ENCODE measurements at places on chromosomes 12 and 14.
A peak's percentile ranks its signal among the peaks of the same experiment; 100 is the strongest.

GRCh38 chr14:100081997-100082625 lies 16.9 kb downstream of the EVL start:
- no peak for DNase-seq

GRCh38 chr12:118536306-118536906 lies 160.1 kb downstream of the SUDS3 start:
- DNase-seq = no peak

- no peak for DNase-seq
Measured at GRCh38 chr14:54681811-54682261, 114.9 kb downstream of the SAMD4A start.

GRCh38 chr14:86672080-86672479 lies 1142.1 kb downstream of the FLRT2 start:
- no peak for DNase-seq

DNA sequence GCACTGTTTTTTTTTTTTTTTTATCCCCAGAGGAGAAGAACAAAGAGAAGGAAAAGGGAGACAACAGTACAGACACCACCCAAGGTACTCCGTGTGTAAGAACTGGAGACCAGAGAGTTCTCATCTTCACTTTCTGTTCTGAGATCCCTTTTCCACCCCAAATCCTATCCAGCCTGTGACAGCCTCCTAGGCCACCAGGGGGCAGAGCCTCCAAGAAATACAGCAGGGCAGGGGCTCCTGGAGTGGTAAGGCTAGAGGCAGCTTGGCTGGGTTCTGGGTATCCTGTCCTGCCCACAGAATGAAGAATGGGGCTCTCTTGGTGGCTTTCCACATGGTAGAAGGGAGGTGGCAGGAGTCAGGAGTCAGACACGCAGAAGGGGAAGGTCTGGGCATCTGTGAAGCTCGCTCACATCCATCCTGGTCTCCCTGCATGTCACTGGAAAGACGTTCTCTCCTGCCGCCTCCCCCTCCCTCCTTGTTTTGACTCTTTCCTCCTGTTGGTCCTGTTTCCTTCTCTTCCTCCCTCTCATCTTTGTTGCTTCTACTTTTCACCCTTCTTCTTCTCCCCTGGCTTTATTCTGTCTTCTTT lies 12.0 kb downstream of the CLSTN3 start:
- DNase-seq = no peak

DNA sequence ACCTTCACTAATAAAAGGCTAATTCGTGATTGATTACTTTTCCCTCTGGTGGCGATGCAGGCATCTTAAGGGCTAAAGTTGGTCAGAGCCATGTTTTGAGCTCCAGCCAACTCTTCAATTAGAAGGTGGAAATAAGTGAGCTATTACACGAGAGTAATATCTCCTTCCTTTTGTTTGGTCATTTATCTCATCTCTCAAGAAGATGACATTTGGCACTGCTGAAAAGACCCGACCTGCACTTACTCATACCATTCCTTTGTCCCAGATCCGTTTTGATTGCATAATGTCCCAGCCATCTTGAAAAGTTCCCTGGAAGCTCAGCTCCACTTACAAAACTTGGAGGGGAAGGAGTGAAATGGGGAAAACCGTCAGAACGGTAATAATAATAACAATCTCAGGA lies 316.2 kb downstream of the VRK1 start:
- DNase-seq = no peak

GRCh38 chr12:74349925-74350324 lies 187.7 kb upstream of the ATXN7L3B start:
- DNase-seq = no peak

DNA sequence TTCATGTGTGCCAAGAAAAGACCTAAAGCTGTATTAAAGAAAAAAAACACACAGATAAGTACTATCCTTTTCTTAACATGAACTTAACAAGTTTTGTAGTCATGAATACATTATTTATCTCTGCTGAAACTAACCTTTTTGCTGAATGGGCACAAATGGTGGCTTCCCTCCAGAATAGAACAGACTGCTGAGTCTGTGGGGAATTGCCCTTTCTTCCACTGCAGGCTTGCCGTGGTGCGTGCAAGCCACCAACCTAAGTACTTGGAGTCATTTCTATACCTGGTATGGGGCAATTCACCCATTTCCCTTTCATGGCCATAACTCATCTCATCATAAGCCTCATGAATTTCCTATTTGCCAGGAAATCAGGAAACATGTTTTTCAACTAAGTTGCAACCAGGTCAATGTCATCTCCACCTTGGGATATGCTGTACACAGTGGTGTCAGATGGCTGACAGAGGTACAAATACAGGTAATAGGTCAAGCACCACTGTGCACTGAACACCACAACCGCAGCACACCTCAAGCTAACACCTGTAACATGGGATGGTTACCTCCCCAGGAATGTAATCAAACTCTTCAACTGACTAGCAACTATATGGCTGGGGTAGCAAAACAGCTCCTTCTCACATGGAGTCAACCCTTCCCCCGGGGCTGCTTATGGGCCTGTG lies 49.9 kb downstream of the CATSPERB start:
- no peak for DNase-seq

DNA sequence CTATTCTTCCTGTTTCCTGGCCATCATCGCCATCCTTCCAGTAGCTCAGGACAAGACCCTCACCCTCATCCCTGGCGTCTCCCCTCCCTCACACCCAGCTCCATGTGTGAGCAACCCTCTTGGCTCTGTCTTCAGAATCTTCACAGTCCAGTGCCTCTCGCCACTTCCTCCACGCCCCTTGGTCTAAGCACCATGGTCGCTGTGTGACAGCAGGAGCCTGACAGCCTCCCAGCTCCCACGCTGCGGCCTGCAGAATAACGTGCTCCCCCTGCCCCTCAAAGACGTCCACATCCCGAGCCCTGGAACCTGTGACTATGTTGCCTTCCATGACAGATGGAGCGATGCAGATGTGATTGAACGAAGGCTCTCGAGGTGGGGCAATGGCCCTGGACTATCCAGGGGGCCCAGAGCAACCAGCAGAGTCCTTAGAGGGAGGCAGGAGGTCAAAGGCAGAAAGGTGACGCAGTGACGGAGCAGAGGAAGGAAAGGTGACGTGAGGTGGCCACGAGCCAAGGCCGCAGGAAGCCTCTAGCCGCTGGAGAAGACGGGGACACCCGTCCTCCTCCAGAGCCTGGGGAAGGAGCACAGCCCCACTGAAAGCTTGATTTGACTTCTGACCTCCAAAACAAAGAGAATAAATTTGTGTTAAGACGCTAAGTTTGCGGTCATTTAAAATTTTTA lies 139.8 kb downstream of the CALM1 start:
- DNase-seq = no peak

DNA sequence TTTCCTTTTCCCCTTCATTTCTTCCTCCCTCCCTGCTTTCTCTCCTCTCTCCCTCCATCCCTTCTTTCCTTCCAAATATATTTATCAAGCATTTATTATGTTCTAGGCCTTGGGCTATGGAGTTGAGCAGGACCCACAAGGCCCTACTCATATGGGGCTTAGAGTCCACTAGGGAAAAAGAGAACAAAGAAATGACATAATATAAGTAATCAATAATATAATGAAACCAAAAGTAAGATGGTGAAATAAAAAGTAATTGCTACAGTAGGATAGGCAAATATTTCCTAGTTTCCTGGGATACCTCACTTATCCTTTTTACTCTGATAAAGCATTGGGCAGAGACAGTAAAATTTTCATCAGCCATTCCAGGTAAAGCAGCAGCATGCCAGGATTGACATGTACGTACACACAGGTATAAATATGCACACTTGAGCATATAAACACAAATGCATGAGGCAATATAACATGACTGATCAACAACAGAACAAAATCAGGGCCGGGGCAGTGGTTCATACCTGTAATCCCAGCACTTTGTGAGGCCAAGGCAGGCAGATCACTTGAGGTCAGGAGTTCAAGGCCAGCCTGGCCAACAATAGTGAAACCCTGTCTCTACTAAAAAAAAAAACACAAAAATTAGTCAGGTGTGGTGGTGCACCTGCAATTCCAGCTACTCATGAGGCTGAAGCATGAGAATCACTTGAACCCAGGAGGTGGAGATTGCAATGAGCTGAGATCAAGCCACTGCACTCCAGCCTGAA lies 35.5 kb upstream of the CSRP2 start:
- DNase-seq = no peak

DNA sequence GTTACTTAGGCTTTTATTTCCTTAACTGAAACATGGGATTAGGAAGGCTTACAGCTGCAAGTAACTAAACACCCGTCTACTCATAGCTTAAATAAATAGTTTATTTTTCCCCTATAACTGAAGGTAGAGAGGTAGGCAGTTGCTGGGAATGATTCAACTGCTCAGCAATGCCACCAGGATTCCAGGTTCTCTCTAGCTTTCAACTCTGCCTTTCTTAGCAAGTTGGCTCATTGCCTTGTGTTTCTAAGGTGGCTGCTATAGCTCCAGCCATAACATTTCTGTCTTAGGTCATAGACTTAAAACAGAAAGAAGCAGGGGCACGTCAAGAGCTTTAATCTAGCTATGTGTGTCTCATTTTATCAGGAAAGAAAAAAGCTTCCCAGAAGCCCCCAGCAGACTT lies 103.7 kb upstream of the MDM1 start:
- no peak for DNase-seq

DNA sequence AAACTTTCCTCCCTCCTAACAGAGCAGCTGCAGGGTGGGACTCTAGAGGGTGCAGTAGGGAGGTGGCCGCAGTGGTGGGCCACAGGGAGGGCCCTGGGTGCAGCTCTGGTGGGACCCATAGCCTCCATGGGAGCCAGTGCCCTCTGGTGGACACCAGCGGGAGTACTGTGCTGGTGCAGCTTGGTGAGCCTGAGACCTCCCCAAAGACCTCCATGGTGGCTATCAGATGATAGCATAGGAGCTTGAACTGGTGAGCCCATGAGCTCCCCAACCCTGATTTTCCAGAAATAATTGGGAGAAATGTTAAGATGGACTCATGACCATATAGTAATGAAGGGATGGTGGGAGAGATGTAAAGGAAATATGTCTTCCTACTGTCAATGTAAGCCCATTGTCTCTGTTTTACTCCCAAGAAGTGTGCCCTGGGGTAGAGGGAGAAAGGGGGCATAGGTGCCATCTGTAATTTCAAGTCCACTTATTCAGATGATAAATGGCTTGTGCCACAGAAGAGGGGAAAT lies 98.7 kb downstream of the GAS2L3 start:
- DNase-seq = no peak

DNA sequence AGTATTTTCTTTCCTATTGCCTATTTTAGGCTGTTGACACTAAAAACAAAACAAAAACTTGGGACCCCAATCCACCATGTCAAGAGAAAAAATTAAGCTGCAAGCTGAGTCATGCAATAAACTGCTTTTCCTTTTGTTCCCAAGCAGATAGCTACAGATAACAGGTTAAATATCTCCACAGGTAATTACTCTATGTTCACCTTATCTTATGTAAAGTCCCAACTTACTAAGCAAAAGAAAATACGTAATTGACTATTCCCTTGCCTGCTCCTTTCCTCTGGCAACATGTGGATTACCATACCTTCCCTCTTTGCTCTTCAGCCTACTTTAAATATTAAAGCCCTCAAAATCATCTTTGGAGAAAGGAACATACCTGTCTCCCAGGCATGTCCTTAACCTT lies 19.2 kb upstream of the COX16 start:
- DNase-seq = no peak

DNA sequence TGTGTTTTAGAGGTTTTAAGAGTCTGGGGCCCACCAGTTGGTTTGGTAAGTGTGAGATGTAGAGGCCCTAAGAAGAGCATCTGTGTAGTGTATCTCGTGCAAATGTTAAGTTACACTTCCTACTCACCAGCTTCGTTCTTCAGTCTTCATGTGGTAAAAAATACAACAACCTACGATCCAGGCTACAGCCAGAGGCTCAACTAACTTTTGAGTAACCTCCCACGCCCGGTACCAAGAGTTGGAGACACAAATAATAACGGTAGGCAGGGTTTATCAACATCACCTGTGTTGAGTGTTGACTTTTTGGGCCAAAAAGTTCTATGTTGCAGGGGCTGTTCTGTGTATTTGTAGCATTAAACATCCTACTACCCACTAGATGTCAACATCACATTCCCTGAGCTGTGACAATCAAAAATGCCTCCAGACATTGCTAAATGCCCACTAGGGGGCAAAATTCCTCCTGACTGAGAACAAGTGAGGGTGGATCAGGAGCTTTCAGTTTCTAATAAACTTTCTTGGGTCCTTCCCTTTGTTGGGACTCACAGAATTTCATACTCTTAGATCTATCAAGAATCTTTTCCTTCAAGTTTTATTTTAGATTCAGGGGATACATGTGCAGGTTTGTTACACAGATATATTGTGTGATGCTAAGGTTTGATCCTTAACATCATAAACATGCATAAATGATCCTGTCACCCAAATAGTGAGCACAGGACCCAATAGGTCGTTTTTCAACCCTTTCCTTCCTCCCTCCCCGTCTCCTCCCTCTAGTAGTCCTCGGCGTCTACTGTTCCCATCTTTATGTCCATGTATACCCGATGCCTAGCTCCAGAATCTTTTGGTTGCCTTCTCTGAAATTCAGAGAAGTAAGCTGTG lies 94.7 kb downstream of the SLC2A13 start:
- DNase-seq = peak; percentile 31

DNA sequence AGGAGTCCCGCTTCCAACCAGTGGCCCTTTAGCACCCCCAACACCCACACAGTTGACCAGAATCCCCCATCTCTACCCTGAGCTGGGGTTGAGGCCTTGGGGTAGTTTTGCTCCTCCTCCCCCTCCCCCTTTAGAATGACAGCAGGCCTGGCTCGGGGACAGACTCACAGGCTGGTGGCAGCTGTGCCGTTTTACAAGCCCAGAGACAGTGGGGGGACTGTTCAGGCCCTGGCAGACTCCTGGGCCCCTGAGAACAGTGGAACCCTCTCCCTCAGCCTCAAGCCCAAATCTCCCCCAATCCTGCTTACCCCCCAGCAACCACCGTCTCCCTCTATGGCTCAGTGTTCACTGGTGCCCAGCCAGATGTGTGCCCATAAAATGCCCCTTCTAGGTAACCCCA lies 10.1 kb downstream of the TMEM119 start:
- DNase-seq = no peak

DNA sequence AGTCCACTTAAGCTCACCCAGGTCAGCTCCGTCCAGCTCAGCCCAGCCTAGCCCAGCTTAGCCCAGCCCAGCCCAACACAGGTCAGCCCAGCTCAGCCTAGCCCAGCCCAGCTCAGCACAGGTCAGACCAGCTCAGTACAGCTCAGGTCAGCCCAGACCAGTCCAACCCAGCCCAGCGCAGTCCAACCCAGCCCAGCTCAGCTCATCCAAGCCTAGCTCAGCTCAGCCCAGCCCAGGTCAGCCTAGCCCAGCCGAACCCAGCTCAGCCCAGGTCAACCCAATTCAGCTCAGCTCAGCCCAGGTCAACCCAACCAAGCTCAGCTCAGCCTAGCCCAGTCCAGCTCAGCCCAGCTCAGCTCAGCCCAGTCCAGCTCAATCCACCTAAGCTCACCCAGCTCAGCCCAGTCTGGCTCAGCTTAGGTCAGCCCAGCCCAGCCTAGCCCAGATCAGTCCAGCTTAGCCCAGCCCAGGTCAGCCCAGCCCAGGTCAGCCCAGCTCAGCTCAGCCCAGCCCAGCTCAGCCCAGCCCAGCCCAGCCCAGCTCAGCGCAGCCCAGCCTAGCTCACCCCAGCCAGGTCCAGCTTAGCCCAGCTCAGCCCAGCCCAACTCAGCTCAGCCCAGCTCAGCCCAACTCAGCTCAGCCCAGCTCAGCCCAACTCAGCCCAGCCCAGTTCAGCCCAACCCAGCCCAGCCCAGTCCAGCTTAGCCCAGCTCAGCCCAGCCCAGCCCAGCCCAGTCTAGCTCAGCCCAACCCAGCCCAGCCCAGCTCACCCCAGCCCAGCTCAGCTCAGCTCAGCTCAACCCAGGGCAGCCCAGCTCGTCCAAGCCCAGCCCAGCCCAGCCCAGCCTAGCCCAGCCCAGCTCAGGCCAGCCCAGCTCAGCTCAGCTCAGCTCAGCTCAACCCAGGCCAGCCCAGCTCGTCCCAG lies 184.0 kb downstream of the TMEM121 start:
- no peak for DNase-seq

Measured in right renal pelvis (tissue), 4 donors.